Tongue (tissue), 3 donors: ENCODE measurements at places on chromosomes 6 and 20.
A peak's percentile ranks its signal among the peaks of the same experiment; 100 is the strongest.

DNA sequence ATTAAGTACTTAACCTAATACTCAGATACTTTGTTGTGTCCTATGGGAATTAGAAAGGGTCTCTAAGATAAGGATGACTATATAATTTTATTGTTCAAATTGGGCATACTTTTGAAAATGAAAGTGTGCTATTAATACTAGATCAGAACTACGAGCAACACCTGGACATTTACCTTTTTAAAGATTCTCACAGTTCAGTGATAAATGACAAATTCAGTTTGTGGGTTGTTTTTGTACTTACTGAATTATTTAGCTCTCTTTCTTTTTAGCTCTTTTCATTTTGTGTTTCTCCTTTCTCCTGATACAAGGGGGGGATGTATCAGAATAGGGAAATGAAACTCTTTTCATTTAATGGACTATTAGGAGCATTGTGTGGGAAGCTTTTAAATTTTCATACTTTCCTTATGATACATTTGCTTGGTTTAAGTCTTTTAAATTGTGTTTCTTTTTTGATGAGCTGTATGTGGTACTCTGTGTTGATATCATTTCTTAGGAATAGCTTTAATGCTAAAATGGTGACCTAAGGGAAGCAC is 47.5 kb downstream of the PHF3 start:
- no peak for DNase-seq

DNA sequence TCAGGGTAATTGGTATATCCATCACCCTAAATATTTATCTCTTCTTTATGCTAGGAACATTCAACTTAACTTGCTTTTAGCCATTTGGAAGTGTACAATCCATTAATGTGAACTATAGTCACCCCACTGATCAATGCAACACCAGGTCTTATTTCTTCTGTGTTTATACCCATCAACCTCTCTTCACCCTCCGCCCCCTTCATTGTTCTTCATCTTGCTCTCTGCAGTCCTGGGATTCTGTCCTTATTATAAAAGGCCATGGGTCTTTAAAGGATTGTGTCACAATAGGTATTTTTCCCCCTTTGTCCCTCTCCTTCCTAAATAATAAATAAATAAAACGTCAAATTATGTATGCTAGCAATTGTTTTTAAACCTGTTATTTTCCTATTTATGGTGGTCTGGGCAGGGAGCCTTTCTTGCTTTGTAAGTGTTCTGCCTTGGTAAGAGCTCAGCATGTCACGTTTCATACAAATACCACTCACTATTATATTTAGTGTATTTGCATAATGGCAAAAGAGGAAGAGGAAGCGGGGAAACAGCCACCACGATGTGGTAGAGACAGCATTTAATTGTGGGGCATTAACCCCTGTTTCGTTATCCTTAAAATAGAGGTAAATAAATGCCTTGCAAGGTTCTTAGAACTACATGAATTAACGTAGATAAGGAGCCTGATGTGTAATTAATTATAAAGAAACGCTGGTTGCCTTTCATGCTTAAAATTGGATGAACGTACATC is 1.9 kb downstream of the ABRACL start:
- DNase-seq = no peak

DNA sequence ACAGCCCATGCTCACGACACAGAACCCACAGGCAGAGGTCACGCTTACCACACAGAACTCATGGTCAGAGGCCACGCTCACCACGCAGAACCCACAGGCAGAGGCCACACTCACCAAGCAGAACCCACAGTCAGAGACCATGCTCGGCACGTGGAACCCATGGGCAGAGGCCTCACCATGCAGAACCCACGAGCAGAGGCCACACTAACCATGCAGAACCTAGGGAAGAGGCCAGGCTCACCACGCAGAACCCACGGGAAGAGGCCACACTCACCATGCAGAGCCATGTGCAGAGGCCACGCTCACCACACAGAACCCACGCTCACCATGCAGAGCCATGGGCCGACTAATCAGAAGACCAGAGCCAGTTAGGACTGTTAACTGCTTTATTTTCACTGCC is 203.2 kb upstream of the THBS2 start:
- DNase-seq = no peak

DNA sequence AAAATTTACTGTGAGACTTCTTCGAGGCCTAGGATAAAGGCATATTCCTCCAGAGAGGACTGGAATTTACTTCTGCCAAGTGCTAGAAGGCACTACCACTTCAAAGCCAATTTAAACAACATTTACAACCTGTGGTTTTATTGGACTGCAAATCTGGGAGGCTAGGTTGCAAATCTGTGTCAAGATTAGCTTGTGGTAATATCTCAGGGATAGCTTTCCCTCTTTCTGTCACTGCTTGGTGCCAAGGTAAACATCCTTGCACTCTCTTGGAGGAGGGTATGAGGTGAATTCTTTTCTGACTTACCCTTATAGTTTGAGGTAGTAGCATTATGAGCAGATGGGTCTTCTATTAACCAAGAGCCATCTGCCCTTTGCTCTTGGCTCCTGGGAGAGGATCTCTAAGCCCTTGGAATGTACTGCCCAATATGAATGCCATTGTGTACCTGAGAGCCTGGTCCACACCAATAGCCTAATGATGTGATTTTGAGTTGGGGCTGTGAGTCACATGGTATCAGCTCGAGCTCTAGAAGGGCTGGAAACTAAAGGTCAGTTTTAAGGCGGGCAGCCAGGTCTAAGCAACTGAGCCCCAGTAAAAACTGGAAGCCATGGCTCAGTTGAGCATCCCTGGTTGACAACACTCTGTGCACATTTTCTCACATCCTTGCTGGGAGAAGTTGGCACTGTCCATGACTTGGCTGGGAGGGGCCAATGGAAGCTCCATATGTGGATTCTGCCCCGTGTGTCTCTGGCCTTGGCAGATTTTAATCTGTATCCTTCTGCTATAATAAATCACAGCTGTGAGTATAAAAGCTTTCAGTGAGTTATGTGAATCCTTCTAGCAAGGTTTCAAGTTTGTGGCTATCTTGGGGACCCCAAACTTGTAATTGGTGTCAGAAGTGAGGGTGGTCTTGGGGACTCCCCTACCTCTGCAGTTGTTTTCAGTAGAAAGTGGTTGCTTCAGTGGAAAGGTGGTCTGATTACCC is 188.1 kb downstream of the UBE3D start:
- DNase-seq = no peak

DNA sequence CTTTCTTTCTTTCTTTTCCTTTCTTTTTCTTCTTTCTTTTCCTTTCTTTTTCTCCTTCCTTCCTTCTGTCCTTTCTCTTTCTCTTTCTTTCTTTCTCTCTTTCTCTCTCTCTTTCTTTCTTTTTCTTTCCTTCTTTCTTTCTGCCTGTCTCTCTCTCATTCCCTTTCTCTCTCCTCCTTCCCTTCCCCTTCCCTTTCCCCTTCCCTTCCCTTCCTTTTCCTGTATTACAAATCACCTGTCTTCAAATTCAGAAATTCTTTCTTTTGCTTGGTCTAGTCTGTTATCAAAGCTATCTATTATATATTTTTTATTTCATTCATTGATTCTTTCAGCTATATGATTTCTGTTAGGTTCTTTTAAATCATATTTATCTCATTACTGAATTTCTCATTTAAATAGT is 315.2 kb upstream of the NOX3 start:
- DNase-seq = no peak

- DNase-seq = no peak
Observed at GRCh38 chr20:31829731-31830130, 10.6 kb downstream of the MYLK2 start.

DNA sequence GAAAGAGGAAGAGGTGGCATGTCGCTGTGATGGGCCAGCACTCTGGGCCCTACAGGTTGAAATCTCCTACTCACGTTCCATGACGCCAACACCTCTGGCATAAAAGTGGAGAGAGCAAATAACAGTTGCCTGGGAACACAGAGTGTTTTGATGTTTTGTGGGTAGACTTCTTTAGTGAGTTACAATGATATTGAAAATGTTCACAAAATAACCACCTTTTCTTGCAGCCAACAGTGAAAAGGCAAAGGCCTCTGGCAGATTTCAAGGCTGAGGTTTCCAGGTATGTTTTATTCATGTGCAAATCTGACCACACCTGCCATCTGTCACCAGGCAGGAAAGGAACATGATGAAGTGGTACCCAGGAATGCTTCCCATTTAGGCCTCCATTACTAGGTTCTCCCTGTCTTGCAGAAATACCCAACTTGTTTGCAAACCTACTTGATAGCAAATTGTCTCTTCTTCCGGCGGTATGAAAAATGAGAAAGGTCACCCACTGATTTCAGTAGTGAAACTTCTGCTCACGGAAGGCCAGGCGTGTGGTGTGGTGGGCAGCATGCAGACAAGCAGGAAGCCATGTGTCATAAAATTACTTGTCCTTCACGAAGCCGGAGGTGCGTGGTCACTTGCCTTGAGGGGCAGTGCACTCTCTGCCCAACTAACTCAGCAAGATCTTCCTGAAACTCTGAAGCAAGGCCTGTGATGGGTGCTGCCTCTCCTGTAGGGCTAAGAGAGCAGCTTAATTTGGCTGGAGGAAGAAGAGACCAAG is 299.1 kb upstream of the PRDM1 start:
- DNase-seq = no peak

DNA sequence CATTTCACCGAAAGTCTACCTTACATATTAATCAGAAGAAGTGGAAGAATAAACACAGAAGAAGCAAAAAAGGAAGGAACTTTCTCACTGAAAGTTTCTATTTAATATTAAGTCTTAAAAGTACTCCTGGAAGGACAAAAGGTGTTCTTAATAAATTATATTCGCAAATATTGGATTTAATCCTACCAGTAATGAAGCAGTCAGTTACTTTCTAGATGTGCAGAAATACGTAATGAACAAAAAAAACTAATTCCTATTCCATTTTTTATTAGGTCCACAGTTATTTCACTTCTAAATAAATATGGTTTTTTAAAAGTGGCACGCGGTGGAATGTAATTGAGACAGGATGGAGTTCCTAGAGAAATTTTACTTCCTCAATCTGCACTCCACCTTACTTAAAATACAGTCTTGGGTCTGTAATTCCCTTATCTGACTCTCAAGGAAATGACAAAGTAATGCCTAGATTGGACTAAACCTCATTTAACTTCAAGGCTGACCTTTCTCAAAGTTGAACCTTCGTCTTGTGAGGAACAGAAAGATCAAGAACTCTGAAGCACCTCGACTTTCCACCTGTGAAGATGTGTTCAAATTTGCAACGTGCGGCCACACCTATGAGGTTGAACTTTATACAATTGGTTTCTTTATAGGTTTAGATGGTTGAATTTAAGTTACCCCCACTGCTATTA is 1.1 kb upstream of the TRAM2 start:
- no peak for DNase-seq

DNA sequence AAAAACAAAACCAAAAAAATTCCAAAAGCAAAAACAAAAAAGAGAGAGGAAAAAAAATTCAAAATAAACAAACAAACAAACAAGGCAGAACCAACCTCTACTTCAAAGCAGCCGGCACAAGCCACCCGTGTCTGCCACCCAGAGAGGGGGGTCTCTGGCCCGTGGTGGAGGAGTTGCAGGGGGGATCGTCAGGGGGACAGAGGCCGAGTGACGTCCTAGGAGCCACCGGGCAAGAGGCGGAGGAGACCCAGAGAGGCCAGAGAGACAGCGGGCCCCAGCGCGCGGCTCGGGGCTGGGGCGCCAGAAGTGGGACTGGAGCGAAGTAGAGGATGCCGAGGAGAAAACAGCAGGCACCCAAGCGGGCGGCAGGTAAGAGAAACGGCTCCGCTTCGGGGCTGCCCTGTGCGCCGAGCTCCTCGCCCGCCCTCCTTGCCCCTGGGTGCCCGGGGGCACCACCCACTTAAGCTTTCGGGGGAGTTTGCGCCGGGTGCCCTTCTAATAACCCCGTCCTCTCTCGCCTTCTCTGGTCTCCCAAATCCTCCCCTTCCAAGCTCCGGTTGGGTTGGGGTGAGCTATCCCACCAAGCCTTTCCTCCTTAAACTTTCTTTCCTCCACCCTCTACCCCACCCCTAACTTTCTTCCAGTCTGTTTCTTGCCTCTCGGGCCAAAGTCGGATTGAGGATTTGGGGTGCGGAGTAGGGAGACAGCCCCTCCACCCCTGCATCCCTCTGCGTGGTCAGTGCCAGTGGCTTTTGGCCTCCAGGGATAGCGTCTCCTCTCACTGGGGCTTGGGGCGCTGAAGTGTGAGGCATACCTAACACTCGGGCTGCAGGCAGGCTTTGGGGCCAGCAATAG is 1.0 kb downstream of the TSHZ2 start:
- peak; percentile 36 for DNase-seq

DNA sequence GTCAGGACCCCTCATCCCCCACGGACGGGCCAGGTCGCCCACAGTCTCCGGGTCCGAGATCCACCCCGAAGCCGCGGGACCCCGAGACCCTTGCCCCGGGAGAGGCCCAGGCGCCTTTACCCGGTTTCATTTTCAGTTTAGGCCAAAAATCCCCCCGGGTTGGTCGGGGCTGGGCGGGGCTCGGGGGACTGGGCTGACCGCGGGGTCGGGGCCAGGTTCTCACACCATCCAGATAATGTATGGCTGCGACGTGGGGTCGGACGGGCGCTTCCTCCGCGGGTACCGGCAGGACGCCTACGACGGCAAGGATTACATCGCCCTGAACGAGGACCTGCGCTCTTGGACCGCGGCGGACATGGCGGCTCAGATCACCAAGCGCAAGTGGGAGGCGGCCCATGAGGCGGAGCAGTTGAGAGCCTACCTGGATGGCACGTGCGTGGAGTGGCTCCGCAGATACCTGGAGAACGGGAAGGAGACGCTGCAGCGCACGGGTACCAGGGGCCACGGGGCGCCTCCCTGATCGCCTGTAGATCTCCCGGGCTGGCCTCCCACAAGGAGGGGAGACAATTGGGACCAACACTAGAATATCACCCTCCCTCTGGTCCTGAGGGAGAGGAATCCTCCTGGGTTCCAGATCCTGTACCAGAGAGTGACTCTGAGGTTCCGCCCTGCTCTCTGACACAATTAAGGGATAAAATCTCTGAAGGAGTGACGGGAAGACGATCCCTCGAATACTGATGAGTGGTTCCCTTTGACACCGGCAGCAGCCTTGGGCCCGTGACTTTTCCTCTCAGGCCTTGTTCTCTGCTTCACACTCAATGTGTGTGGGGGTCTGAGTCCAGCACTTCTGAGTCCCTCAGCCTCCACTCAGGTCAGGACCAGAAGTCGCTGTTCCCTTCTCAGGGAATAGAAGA is 978 bp downstream of the HLA-A start:
- no peak for DNase-seq

- peak; percentile 91 for DNase-seq
Observed at GRCh38 chr6:109503327-109504224, 20.6 kb upstream of the ZBTB24 start.

- peak; percentile 13 for DNase-seq
Observed at GRCh38 chr6:46044881-46045617, 29.4 kb upstream of the CLIC5 start.

- DNase-seq = no peak
Observed at GRCh38 chr20:62323146-62323979, 20.6 kb downstream of the ADRM1 start.

DNA sequence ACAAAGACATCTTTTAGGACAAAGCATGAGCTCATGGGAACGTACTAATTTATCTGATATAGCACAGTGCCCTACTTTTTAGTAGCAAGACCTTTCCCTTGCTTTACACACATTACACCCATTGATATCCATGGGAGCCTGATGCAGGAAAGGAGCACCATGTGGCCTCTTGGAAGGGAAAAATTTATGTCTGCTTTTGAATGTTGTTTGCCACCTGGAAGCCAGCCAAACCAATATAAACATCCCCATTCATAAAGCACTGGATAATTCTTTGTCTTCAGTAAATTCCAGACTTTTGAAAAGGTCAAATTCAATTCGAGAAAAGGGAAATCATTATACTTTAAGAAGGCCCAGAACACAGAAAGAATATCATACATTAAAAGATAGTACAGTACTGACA is 152.3 kb upstream of the BEND6 start:
- peak; percentile 63 for DNase-seq

- no peak for DNase-seq
Observed at GRCh38 chr6:44831002-44831610, 443.6 kb downstream of the CDC5L start.
